Activated T-cell treated with anti-CD3 and anti-CD28 coated beads, Interleukin-2, amount 50 U/mL, for 1 hour (primary cell): ENCODE measurements at places on chromosomes 1 and 21.

GRCh38 chr21:31480228-31480627, 136.2 kb upstream of the TIAM1 start:
- no peak for DNase-seq

DNA sequence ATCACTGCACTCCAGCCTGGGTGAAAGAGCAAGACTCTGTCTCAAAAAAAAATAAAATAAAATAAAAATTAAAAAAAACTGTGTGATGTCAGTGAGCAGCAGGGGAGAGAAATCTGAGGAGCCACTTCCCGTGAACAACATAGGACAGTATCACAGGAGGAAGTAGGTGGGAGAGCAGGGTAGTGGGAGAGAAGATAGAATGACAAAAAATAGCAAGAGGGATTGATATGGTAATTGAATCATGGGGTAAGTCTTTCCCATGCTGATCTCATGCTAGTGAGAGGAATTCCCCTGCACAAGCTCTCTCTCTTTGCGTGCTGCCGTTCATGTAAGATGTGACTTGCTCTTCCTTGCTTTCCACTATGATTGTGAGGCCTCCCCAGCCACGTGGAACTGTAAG, 81.6 kb upstream of the PBX1 start:
- no peak for DNase-seq

- DNase-seq = no peak
Measured at GRCh38 chr1:47587891-47588582, 150.2 kb downstream of the FOXD2 start.

- DNase-seq = no peak
Measured at GRCh38 chr1:71490432-71490831, 409.6 kb upstream of the ZRANB2 start.

- peak; percentile 16 for DNase-seq
Measured at GRCh38 chr21:46160907-46161632, 5.7 kb upstream of the FTCD start.
